ENCODE measurements at places on chromosomes 1 and 21. TPM values are rescaled to one million over a fixed set of nuclear protein-coding genes. Genes with fewer than 3 reads are reported as not detected.

DNA sequence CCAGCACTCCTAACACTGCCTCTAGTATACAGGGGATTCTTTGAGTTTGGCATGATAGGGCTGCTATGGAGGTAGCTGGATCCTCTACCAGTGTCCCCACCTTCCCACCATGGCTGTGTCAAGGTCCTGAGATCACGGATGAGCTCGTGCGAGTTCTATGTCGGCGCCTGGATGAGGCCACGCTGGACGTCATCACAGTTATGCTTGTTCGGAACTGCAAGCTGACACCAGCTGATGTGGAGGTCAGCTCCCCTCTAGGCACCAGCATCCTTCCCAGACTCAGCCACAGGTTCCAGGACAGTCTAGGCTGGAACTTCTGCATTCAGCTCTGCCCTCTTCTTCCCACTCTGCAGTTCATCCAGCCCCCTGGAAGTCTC lies 15.2 kb downstream of the HYI start:
- H3K27me3 ChIP-seq, result no peaks in the 10 kb centered on the region
- H3K4me3 ChIP-seq, result no peak overlapping the region
- peaks cover 4% of the 10 kb centered on the region for H3K4me1 ChIP-seq
- no peaks in the 10 kb centered on the region for H3K36me3 ChIP-seq
- no peak overlapping the region for H3K27ac ChIP-seq

- no peaks in the 10 kb centered on the region for H3K27me3 ChIP-seq
- peak; percentile 39 for DNase-seq
- peak overlapping the region; percentile 91 for H3K4me3 ChIP-seq
- peaks cover 2% of the 10 kb centered on the region for H3K36me3 ChIP-seq
- H3K27ac ChIP-seq, result peak overlapping the region; percentile 100
These were observed 648 bp downstream of the ATP5PF start for GRCh38 chr21:25733859-25734653.

DNA sequence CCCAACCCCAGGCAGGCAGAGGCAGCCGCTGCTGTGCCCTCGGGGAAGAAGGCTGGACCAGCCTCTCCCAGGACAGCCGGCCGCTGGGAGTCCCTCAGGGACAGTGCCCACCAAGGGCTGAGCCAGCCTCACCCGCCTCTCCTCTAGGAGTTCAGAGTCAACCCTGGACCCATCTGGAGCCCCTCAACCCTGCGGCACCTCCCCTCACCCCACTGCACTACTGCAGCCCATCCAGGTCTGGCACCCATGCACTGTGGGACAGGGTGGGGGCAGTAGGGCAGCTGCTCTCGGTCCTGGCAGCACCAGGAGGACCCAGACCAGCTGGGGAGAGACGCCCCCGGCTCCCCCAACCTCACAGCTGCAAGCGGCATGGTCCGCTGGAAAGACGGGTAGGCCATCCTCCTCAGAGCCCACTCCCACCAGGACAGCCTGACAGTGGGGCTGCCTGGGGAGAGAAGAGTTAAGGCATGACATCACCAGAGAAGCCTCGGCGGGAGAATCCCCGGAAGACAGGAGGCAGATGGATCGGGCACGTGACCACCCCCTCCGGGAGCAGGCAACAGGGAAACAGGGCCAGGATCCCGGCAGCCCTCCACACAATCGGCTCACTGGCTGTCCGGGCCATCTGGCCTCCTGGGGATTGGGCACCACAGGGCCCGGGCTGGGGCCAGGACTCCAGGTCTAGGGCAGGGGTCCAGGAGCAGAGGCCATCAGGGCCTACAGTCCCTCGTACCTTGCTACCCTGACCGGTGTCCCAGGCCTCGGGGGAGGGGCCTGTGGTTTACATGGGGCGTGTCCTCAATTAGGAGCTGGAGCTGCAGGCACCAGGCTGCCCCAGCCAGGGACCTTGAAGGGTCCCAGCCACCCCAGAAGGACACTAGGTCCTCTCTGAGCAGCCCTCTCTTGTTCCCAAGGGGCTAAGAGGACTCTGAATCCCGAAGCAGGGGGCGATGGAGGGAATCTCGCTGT lies 3.1 kb downstream of the ACAP3 start:
- H3K4me1 ChIP-seq, result peaks cover 47% of the 10 kb centered on the region
- H3K27ac ChIP-seq, result peak overlapping the region; percentile 73
- H3K36me3 ChIP-seq, result no peaks in the 10 kb centered on the region
- peak overlapping the region; percentile 83 for H3K4me3 ChIP-seq
- H3K27me3 ChIP-seq, result no peaks in the 10 kb centered on the region
- peak; percentile 76 for DNase-seq

DNA sequence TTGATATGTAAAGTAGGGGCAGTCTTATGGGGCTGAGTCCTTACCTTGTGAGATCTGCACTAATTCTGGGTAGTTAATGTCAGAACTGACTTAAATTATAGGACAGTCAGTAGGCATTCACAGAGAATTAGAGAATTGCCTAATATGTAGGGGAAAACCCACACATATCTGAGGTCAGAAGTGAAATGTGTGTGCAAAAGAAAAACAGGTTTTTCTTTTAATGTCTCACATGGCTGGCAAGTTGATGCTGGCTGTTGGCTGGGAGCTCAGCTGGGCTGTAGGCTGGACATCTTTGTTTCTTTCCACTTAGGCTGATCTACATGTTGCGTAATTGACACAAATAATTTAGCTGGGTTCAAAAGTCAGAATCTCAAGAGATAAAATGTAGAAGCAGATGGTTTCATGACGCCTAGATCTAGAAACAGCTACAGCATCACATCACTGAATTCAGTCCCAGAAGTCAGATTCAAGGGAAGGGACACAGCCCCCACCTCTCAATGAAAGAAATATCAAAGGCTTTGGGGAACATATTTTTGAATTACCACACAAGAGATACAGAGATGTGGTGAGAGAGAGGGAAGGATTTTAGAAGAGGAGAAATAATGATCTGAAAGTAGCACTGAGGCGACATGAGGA lies 98.9 kb downstream of the TNFSF18 start:
- no peak overlapping the region for H3K4me3 ChIP-seq
- H3K27me3 ChIP-seq, result no peaks in the 10 kb centered on the region
- no peak for DNase-seq
- H3K36me3 ChIP-seq, result no peaks in the 10 kb centered on the region
- no peak overlapping the region for H3K27ac ChIP-seq
- no peaks in the 10 kb centered on the region for H3K4me1 ChIP-seq

DNA sequence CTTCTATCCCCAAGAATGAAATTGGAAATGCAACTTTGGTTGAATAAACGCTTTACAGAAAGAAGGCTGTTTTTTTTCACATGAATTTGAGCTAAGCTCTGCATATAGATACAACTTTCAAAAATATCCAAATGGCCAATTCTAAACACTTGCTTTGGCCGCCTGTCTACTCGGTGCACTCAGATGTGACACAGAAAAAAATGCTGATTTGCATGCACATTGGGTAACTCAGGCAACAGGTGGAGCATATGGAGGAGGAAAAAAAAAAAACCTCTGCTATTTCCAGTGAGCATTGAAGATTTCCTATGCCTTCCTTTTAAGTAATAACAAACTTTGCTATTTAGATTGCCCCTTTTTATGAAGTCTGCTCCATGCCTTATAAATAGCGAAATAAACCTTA lies 262.5 kb downstream of the GRIK1 start:
- H3K27ac ChIP-seq, result no peak overlapping the region
- no peaks in the 10 kb centered on the region for H3K4me1 ChIP-seq
- no peaks in the 10 kb centered on the region for H3K27me3 ChIP-seq
- no peaks in the 10 kb centered on the region for H3K36me3 ChIP-seq
- DNase-seq, result no peak
- H3K4me3 ChIP-seq, result no peak overlapping the region

DNA sequence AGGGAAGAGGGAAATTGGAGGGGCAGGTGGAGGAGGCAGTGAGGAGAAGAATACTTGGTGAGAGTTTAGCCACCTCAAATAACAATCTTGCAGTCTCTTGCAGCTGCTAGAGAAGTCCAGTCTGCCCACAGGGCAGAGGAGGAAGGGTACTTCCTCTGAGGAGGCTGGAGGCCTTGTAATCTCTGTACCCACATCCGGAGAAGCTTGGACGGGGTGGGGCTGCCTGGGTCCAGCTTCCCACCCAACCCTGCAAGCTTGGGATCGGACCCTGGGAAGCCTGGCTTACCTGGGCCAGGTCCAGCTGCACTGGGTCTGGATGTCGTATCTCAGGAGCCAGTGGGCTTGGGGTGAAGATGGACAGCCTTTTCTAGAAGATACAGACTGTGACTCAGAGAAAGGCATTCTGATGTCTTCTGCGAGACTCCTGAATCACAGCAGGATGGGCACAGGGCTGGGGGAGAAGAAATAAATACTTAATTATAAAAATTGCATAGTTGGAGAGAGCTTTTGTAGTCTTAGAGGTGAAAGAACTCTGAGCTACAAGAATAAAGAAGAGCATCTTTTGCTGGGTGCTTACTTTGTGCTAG lies 111.8 kb upstream of the JUN start:
- H3K27ac ChIP-seq, result peak overlapping the region; percentile 71
- peaks cover 56% of the 10 kb centered on the region for H3K4me1 ChIP-seq
- H3K36me3 ChIP-seq, result no peaks in the 10 kb centered on the region

DNA sequence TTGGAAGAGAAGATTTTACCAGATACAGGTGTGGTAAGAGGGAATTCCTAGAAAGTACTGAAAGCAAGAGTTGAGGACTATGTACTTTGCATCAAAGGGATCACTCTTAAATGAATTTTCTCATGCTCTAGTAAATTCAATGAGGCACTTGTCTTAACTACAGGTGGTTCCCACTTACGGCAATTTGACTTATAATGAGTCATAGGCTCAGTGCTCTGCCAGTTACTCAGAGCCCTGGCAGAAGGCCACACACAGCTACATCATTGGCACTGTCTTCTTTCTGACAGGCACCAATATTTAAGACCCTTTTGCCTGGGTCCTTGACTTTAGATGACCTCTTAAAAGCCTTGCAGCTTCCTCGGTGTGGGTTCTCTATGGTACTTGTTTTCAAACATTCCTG lies 15.9 kb upstream of the ADAMTS5 start:
- DNase-seq, result no peak
- H3K27ac ChIP-seq, result no peak overlapping the region
- no peaks in the 10 kb centered on the region for H3K36me3 ChIP-seq

- no peak overlapping the region for H3K4me3 ChIP-seq
- peaks cover 37% of the 10 kb centered on the region for H3K4me1 ChIP-seq
- no peaks in the 10 kb centered on the region for H3K36me3 ChIP-seq
- DNase-seq, result no peak
These were observed 22.2 kb downstream of the FMOD start for GRCh38 chr1:203328714-203329122.

GRCh38 chr21:42478504-42478903 lies 17.5 kb downstream of the RSPH1 start:
- no peaks in the 10 kb centered on the region for H3K4me1 ChIP-seq
- no peak overlapping the region for H3K4me3 ChIP-seq
- DNase-seq, result no peak
- no peaks in the 10 kb centered on the region for H3K36me3 ChIP-seq
- H3K27ac ChIP-seq, result no peak overlapping the region

DNA sequence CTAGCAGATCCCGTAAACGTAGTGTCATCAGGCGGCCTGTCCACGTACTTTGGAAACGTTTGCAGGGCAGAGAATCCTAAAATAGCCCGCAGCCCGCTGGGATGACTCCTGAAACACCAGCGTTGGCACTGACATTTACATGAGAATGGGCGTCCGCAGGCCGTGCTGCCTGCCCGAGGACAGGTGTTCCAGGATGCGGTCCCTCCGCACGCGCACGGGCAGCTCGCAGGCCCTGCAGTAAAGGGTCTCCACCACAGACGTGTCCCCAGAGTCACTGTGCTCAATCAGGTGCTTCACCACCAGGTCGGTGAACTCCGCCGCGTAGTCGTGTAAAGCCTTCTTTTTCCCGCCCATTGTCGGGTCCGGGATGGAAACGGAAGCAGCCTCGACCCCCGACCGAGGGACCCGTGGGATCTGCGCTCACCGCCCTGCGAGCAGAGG lies 5.8 kb upstream of the CCDC27 start:
- peaks cover 26% of the 10 kb centered on the region for H3K4me1 ChIP-seq
- H3K36me3 ChIP-seq, result no peaks in the 10 kb centered on the region
- H3K4me3 ChIP-seq, result peak overlapping the region; percentile 89

DNA sequence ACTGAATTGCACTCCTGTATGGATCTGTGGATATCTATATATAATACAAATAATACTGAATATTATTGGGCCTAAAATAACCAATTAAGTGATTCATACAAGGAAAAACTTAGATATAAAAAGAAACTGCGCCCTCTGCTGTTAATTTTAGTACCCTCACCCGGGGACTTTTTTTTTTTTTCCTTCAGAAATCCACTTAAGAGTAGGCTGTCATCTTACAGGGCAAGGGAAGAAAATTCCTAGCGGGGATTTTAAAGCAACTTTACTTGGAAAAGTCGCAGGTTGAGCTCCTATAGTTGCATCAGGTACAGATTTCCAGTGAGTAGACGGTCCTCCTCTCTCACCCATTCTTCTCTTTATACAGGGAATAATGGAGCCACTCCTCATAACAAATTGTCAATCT lies 1.3 kb downstream of the NTNG1 start:
- peaks cover 20% of the 10 kb centered on the region for H3K4me1 ChIP-seq
- H3K4me3 ChIP-seq, result peak overlapping the region; percentile 51
- no peak for DNase-seq

DNA sequence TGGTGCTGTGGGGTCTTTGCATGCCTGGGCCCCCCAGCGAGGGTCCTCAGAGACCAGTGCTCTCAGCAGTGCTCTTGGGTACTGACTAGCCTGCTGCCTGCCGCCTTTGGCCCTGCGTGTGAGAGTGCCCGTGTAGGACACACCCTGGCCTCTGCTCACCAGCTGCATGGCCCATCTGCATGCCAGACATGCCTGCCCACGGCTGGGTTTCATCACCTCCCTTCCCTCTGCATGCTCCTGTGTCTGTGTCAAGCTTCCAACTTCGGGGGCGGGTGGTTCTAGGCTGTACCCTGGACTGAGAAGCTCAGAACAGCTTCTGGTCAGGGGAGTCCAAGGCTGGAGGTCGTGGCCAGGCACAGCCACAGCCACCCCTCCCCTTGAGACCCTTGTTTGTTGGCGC lies 56.9 kb downstream of the PTPRF start:
- H3K4me1 ChIP-seq, result no peaks in the 10 kb centered on the region
- H3K27ac ChIP-seq, result no peak overlapping the region
- H3K27me3 ChIP-seq, result no peaks in the 10 kb centered on the region
- H3K36me3 ChIP-seq, result no peaks in the 10 kb centered on the region

Gene TRIM67
- not detected for total RNA-seq

Gene HHAT
- total RNA-seq, result 3.0 TPM

Gene CFHR4
- total RNA-seq, result not detected

Gene THEM5
- not detected for total RNA-seq

Gene EFCAB7
- 9.2 TPM for total RNA-seq

Gene BGLAP
- not detected for total RNA-seq

Gene CFHR2
- not detected for total RNA-seq
